Stimulated activated CD4-positive, alpha-beta T cell treated with anti-CD3 and anti-CD28 coated beads, Interleukin-1b, Interleukin-23, amount 100 ng/mL, for 1 hour (primary cell): ENCODE measurements at places on chromosomes 6 and 20.

DNA sequence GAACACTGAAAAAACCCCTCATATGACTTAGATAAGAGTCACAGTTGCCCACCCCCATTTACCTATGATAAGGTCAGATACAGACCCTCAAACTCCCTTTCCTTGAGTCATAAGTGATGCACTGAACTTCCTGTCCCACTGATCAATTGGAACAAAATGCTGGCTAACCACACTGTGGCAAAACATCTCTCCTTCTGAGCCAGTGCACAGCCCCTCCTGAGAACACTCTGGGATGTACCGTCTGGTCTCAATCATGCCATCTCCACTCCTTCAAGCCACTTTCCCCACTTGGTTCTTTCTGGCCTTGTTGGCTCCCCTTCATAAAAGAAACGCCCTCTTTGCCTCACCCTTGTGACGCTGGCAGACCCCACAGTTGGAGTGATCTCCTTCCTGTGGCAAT, 42.6 kb upstream of the NXT1 start:
- no peak for DNase-seq

DNA sequence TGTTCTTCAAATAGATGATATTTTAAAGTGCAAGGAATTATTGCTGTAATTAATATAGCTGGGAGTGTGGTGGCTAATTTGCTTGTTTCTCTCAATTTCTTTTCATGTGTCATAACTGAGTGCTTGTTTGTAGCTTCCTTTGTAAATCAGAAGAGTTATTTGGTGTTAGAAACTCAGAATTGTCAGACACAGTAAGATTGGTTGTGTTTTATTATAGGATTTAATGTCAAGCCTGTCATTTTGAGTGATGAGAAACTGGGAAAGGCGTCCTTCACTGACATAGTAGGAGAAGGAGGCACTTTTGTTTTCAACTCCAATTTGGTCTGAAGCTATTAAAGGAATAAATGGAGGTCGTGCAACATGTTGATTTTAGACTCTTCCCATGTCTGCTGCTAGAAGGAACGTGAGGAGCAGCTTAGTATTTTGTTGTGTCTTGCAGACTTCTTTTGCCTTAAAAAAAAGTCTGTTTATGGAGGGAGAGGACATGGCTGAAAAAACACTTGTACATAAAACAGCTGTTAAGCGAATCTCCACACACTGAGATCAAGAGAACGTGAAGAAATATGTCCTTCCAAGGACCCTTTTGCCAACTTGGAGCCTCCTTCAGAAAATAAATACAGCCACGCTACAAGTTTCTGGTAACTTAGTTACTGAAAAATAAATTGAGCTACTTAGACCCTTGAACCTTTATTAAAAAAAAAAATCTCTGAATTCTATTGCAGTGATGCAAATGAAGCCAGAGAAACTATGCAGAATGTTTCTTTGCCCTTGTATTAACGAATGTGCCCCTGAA, 59.5 kb downstream of the BMP6 start:
- no peak for DNase-seq

- DNase-seq = no peak
These were observed 127.9 kb downstream of the PXDC1 start for GRCh38 chr6:3623451-3624249.

DNA sequence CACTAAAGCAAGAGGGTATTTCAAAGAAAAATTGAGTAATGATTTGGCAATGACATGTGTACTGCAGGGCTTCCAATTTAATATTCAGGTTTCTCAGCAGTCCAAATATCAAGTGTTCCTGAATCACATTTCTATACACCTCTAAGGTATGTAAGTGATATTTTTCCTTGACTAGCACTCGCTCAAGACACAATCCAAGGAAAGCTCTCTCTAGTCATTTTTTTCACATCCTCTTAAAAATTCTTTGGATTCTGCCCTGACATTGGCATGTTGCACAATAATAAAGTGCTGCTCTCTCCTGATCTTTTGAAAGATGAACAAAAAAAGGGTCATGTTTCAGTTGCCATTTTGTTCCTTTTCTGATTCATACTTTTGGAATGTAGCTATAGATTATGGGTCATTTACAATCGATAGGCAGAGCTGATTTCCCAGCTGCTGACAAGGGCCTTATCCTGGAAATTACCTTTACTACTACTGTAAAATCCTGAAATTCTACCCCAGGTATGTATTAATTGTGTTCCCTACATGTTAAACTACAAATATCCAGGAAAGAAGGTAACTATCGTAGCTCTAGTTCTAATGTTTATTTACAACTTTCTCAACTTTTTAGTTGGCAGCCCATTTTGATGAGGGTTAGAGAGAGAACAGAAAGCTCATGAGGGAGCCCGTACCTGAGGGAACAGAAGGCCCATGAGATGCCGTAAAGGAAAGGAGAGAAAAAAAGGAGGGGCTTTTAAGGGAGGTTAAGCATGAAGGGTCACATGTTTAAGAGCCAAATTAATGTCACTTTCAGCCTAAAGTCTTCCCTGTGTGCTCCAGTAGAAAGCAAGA, 22.2 kb upstream of the ADGRG6 start:
- no peak for DNase-seq

GRCh38 chr6:158438226-158438625, 121.7 kb upstream of the TMEM181 start:
- DNase-seq = no peak

GRCh38 chr20:9228774-9229450, 160.0 kb downstream of the PLCB4 start:
- DNase-seq = no peak

GRCh38 chr6:53151676-53152075, 3.0 kb upstream of the GCM1 start:
- no peak for DNase-seq

- no peak for DNase-seq
These were observed 678.8 kb upstream of the MARCKS start for GRCh38 chr6:113178349-113178748.

DNA sequence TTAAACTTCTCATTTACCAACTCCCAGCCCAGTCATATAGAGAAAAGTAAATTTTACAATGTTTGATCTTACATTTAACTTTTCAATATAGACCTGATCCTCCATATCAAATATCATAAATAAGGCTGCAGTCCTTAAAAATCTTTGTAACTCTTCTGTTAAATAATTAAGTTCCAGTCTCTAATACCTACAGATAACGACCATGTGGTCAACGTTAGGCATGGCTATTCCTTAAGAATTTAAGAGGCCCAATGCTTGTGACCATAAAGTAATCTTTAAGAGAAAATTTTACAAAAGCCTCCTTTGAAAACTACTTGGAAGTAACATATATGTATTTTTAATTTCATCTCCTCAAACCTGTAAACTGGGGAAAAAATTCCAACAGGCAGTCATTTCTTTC, 1.6 kb downstream of the FBXO5 start:
- no peak for DNase-seq

DNA sequence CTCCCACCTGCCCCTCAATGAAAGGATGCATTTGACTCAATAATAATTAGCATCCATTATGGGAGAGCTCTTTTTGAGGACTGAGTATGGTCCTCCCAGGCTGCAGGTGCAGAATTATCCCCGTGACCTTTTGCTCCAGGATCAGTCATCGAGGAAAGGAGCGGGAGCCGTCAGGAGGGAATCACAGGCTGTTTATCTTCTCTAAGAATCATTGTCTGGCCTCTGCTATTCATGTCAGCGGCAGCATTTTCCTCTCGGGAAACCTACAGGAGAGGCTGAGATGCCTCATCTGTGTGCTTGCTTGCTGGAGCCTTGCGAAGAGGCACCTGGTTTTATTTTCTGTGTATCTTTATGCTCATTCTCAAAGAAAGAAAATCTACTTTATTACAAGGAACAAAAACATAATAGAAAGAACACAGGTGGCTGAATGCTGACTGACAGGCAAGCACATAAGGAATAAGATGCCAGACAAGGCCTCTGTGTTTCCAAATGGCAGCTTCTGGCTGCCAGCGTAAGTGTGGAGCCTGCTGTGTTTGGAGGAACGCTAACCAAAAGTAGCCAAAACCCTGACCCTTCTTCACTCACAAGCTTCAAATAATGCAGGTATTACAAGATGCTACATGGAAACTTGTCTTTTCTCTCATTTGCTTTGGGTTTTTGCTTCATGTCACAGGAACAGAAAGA, 539.1 kb upstream of the MARCKS start:
- no peak for DNase-seq

- DNase-seq = no peak
These were observed 34.5 kb downstream of the SLX4IP start for GRCh38 chr20:10469599-10469998.

- DNase-seq = no peak
These were observed 13.1 kb upstream of the FNDC1 start for GRCh38 chr6:159156089-159156488.

DNA sequence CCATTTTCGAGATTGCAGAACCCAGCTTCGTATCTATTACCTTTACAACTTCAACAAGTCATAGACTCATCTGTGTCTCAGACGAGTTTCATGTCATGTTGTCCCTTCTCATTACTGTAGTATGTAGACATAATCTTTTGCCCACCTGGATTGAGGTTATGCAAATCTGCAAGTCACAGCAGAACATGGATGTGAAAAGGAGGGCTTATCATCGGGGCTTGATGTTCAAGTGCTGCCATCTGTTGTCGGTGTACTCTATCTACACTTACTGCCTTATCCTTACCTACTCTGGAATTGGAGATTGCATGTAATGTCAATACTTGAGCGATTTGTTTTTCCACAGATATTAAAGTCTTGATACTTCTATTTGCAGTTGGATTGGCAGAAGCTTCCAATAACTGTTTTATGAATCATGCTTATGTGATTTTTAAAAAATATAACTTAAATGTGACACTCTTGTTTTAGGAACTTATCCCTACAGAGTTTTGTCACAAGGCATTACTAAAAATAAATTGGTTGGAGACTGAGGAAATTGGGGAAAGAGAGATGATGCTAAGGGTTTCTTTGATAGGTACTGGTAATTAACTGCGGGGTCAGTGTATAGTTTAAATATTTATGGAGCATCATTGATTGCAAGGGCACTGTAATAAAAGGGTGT, 3.0 kb upstream of the GOPC start:
- peak; percentile 6 for DNase-seq

- DNase-seq = no peak
These were observed 42.3 kb downstream of the CHMP4B start for GRCh38 chr20:33853507-33853813.

GRCh38 chr6:112574190-112574589, 227.1 kb downstream of the RFPL4B start:
- no peak for DNase-seq

GRCh38 chr6:168049706-168050224, 29.2 kb downstream of the FRMD1 start:
- DNase-seq = no peak

- DNase-seq = no peak
These were observed 35.5 kb upstream of the SLC23A2 start for GRCh38 chr20:5036828-5037227.

GRCh38 chr20:50515471-50516106, 5.4 kb downstream of the PTPN1 start:
- DNase-seq = no peak

DNA sequence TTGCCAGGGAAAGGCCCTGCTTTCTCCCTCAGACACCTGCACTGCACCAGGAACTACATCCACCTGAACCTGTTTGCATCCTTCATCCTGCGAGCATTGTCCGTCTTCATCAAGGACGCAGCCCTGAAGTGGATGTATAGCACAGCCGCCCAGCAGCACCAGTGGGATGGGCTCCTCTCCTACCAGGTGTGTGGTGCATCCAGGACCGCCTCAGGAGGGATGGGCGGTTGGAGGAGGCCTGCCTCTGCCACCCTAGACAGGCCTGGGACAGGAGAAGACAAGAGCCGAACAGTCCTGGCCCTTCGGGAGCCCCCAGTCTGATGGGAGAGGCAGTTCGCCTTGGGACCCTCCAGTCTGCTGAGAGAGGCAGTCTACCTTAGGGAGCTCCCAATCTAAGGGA, 24.2 kb downstream of the GLP1R start:
- DNase-seq = no peak

DNA sequence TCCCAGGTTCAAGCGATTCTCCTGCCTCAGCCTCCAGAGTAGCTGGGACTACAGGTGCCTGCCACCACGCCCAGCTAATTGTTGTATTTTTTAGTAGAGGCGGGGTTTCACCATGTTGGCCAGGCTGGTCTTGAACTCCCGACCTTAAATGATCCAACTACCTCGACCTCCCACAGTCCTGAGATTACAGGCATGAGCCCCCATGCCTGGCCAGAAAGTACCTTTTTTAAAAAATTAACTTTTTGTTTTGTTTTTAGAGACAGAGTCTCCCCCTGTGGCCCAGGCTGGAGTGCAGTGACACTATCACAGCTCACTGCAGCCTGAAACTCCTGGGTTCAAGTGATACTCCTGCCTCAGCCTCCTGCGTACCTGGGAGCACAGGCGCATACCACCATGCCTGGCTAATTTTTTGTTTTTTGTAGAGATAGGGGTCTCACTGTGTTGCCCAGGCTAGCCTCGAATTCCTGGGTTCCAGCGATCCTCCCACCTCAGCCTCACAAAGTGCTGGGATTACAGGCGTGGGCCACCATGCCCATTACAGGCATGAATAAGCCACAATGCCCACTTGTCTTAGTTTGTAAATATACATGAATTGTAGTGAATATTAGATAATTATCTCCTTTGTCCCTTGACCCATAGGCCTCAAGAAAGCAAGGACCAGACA, 17.4 kb upstream of the EEF1A1 start:
- no peak for DNase-seq

DNA sequence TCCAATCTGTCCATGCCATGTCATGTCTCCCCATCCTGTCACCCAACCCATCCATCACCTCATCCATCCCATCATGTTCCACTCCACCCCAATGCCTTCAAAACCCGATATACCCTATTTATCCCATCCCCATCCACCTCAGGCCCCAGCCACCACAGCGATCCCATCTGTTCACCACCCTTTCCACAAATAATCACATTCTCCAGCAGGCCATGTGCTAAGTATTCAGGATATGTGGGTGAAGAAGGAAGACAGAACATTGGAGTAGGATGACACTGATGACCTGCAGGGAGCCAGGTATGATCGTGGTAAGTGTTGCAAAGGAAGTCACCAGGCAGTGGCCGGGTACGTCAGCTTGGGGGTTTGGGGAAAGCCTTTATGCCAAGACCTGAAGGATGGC, 48.8 kb downstream of the NPEPL1 start:
- no peak for DNase-seq

GRCh38 chr6:35168461-35168861, 27.3 kb upstream of the TCP11 start:
- DNase-seq = no peak

GRCh38 chr20:33262658-33263065, 20.4 kb upstream of the BPIFB1 start:
- no peak for DNase-seq

- DNase-seq = no peak
These were observed 150.3 kb downstream of the OTOR start for GRCh38 chr20:16898433-16898832.
